ENCODE measurements at places on chromosomes 1 and 21. TPM values are rescaled to one million over a fixed set of nuclear protein-coding genes. Genes with fewer than 3 reads are reported as not detected.

DNA sequence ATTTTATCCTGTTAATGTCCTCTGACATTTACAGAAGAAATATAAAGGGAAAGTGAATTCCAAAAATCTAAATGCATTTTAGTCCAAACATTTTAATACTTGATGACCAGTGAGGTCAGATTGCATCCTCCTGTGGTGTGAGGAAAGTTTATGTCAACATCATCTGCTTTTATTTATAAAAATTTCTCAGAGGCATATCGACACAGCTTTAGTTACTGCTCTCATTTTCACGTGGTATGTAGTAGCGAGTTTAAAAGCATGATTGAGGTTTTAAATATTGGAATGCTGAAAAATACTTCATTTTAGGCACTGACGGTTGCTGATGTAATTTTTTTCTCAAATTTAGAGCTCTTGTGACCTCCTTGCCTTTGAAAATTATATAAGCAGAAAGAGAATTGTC lies 234.8 kb downstream of the HMCN1 start:
- DNase-seq = no peak

GRCh38 chr1:59359325-59359724 lies 62.4 kb downstream of the FGGY start:
- no peak for DNase-seq

GRCh38 chr1:222897527-222898190 lies 82.8 kb downstream of the DISP1 start:
- no peak for DNase-seq

- no peak for DNase-seq
Observed at GRCh38 chr1:174239541-174239940, 80.2 kb downstream of the RABGAP1L start.

GRCh38 chr1:245605480-245606156 lies 450.8 kb downstream of the KIF26B start:
- DNase-seq = no peak

GRCh38 chr1:183198463-183198862 lies 12.4 kb downstream of the LAMC2 start:
- no peak for DNase-seq

- DNase-seq = no peak
Observed at GRCh38 chr1:185328255-185328654, 11.2 kb upstream of the IVNS1ABP start.

- no peak for DNase-seq
Observed at GRCh38 chr1:112529301-112529700, 20.5 kb downstream of the WNT2B start.

NGF gene
- 10.4 TPM for total RNA-seq

DCST1 gene
- total RNA-seq = not detected

SSX2IP gene
- total RNA-seq = 23.2 TPM

HAO2 gene
- not detected for total RNA-seq

CCDC30 gene
- total RNA-seq = 19.1 TPM

PTGS2 gene
- total RNA-seq = 4.3 TPM

Data from spinal cord (tissue), 10 donors.